ENCODE measurements at places on chromosomes 2 and 18.

GRCh38 chr2:66888246-66888645, 453.3 kb downstream of the MEIS1 start:
- no peak for DNase-seq

DNA sequence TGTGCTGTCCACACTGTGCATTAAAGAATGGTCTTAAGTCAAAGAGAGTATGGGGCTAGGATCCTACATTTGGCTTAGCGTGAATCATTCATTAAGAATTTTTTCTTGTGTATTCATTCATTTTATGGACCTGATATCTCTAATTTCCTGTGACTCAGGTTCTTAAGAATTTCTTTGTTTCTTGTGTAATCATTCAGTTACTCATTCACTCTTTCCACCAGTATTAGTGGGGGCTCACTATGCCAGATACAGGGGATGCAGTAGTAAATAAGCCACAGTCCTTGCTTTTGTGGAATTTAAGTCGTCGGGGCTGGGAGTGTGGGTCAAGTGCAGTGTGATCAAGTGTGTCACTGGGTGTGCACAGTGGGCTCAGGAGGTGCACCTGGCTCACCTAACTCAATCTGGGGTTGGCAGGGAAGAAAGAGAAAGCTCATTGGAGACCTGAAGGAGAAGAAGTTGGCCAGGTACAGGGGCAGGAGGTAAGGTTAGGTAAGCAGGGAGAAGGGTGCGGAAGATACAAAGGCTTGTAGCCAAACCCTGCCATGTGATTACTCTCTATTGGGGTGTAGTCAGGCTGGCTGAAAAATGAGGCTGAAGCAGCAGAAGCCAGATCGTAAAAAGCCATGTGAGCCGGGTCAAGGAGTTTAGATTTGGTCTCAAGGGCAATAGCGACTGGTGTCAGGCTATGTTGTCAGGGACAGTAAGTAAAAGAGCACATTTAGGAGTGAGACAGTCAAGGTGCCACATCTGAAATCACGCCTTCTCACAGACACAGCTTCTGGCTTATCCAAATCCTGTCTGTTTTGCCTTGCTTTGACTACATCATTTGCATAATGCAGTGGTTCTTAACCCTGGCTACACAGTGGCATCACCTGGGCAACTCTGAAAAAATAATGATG, 67.2 kb downstream of the KCTD1 start:
- no peak for DNase-seq

DNA sequence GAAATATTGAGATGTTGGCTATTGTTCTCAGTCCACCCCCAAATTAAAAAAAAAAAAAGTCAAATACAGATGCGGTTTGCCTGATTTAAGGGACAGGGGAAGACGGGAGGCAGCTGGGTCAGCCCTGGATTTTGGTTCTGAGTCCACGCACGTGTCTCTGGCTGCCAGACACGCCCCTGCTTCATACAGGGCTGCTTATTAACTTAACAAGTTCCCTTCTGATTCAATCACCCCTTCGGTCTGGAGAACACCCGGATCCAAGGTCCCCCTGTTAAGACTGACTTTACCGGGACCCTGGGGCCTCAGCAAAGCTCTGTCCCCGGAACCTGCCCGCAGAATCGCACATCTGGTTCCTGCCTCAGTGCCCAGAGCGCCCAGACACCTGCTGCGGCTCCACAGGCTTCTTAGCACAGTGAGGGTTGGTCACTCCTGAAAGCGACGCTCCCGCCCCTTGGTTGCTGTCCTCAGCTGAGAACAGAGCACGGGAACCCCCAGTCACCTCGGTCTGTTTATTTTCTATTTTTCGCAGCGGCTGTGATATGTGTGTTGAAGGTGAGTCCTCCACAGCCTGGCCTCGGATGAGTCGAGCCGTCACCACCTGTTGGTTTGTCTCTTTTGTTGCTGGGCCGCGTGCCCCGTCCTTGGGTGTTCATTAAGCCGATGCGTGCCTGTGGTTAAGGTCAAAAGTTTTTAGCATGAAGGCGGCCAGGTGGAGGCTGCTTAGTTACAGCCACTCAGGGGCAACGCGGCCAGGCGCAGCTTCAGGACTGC, 57.2 kb downstream of the RTP5 start:
- DNase-seq, result no peak

- DNase-seq, result no peak
Observed at GRCh38 chr2:108911807-108912628, 77.0 kb downstream of the EDAR start.

DNA sequence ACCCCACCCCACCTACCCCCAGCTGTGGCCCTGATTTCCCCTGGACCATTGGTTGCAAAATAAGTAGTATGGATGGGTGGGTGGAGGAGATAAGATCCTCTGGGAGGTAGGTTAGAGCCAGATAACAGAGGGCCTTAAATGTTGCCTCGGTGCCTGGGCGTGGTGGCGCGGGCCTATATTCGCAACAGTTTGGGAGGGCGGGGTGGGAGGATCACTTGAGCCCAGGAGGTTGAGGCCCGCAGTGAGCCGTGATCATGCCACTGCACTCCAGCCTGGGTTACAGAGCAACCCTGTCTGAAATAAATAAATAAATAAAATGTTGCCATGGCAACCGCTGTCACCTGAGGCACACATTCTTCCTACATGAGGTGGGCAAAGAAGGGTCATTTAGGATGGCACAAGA, 103.3 kb upstream of the GATA6 start:
- DNase-seq, result no peak

DNA sequence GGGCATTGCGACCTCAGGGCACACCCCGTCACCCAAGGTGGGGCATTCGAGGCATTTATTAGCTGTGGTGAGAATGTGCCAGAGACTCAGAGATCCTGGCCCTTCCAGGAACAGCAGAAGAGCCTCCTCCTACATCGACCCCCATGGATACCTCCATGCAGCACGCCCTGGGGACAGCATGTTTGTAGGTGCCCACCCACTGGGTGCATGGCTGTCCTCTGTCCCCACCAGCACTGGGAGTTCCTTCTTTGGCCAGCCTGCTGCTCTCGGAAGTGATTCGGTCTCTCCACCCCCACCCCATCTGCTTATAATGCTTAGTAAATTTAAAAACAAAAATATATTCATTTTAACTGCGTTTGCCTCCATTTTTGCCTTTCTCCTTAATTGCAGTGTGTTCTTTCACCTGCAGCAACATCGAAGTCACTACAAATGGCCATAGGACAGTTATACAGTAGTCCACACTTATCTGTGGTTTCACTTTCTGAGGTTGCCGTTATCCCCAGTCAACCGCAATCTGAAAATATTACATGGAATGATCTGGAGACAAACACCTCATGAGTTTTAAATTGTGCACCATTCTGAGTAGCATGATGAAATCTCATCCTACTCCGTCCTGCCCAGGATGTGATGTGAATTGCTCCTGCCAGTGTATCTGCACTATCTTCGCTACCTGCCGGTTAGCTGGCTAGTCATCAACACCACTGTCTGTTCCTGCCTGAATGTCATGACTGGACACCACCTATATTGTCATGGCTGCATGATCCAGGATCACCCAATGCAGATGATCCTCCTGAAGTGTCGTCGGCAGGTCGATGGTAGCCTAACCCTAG, 29.6 kb upstream of the ZCCHC2 start:
- DNase-seq, result no peak

- DNase-seq, result no peak
Observed at GRCh38 chr2:241770936-241771285, 5.7 kb upstream of the GAL3ST2 start.

DNA sequence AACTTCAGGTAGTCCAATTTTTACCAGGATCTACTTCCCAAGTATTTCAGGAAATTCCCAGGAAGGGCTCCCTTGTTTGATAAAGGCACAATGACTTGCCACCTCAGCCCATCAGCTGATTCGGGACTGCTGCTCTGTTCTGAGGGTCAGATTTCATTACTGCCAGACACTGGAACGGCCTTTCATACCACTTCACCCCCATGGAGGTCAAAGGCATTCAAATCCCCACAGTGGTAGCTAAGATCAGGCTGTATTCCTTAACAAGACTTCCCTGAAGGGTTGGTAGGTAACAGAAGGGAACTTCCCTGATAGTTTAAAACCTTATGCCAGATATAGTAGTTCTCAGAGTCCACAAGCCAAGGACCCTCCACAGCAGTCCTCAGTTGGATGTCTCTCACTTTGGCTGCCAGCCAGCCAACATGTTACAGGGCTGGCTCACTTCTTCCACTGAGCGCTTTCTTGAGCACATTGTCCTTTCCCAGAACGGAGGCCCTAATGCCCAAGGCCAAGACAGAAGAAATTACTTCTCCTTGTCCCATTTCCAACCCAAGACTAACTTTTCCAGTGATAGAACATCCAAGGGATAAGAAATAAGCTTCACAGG, 40.0 kb upstream of the GLS start:
- DNase-seq, result no peak

DNA sequence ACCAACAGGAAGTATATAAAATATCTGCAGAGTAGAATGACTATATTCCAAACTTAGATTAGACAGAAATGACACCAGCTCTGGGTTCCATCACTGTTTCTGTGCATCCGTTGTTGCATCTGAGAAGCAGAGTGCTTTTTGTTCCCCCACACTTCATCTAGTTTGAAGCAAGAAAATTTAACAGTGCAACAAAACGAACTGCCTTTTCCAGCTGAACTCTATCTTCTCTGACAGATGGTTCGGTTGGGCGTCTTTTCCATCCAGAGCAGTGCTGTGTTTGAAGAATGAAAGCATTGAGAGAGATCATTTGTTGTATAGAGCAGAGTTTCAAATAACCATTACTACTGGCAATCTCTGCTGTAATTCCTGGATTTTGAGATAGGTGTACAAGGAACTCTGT, 757.5 kb downstream of the DPP10 start:
- no peak for DNase-seq

- no peak for DNase-seq
Observed at GRCh38 chr2:10091182-10091888, 11.1 kb upstream of the CYS1 start.

DNA sequence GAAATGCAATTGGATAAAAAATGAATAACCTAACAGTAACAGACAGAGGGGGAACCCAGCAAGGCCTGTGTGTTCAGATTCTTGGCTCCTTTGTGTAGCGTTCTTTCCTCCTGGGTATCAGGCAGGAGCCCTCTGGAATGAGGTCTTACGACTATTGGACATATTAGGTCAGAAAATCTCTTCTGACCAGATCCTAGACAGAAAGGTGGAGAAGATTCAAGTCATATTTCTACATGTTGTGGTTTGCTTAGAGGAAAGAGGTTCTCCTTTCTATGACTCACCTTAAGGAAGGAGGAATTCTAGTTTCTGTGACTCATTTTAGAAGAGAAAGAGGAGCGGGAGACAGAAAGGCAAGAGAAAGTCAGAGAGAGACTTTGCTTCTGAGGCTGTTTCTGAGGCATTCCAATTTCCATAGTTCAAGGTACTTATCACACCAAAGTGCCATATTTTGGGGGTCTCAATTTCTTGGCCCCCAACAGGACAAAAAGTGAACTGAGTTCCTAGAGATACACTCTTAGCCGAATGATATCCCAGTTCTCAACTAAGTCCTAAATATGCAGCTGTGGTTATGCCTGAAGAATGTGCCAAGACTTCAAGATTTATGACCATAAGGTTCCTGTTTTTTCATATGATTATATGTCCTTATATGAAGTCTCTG, 618.6 kb downstream of the ZEB2 start:
- DNase-seq, result no peak

- no peak for DNase-seq
Observed at GRCh38 chr18:59352250-59352855, 6.7 kb downstream of the LMAN1 start.

DNA sequence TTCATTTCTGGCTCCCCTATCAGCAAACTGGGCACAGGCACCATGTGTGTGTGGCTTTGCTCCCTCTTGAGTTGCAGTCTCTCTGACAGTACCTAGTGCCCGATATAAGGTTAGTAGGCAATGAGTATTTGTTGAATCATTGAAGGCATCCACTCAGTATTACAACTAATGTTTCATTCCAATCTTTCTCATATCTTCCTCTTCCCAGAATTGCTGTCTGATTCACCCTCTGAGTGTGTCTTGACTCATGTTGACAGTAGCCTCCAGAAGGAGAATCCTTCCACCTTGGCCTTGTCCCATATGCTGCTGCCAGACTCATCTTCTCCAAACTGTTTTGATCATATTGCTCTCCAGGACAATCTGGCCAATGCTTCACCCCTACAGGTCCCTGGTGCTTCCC, 202.5 kb downstream of the LRRTM1 start:
- no peak for DNase-seq

- no peak for DNase-seq
Observed at GRCh38 chr2:112199188-112199587, 55.7 kb downstream of the ZC3H8 start.

- DNase-seq, result no peak
Observed at GRCh38 chr2:109348671-109349502, 219.9 kb downstream of the SH3RF3 start.

GRCh38 chr2:96625571-96626552, 12.2 kb downstream of the KANSL3 start:
- DNase-seq, result no peak

Measured in hypothalamus (tissue), 51 donors.